ENCODE measurements at places on chromosomes 1 and 21. TPM values are rescaled to one million over a fixed set of nuclear protein-coding genes. Genes with fewer than 3 reads are reported as not detected.

GRCh38 chr1:2528966-2529783 lies 888 bp downstream of the HES5 start:
- DNase-seq = no peak

CLDN17 gene
- not detected for total RNA-seq

DNA sequence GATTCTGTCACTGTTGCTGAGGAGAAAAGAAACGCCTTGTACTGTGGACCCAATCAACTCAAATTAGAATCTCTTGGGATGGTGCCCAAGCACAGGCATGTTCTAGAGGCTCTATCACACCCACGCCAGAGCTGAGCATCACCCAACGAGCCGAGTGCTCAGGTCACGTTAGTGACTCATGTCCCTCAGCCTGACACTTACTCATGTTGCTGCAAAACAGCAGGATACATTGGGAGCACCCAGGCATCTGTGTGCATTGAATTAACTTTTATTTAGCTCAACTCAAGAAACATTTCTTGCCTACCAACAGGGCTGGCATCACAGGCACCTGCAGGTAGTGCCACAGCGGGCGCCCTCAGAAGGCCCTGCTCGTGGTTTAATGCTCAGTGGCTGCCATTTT lies 149.8 kb downstream of the ETS2 start:
- DNase-seq = peak; percentile 53

YTHDF2 gene
- total RNA-seq = 43.8 TPM

DNA sequence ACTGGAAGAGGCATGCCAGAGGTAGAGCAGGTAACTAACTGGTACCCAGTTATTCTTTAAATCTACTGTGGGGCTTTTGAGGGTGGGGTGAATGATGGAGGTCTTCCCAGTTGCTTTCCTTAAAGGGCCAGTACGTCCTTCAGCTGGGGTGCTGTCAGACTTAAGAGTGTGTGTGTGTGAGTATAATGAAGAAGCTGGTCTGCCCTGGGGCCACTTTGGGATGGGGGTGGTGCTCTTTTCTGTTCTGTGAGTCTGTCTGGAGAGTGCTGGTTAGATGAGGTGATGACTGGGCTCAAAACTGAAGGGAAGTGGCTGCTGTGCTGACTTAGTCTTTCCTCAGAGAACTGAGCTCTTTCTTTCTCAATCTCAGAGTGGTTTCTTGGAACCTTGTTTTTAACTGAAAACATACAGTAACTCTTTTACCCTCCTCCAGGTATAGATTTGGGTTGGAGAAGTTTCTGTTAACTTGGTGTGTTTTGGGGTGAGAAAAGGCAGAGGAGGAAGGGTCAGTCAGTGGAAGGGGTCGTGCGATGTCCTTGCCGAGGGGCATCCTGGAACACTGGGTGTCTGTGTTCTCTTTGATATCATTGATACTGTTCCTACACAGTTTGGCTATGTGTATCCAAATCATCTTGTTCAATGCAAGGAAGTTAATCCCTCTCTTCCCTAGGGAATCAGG lies 746 bp downstream of the MACF1 start:
- no peak for DNase-seq

SWT1 gene
- total RNA-seq = 2.3 TPM

S100A7 gene
- not detected for total RNA-seq

C1orf216 gene
- total RNA-seq = 8.0 TPM

DNA sequence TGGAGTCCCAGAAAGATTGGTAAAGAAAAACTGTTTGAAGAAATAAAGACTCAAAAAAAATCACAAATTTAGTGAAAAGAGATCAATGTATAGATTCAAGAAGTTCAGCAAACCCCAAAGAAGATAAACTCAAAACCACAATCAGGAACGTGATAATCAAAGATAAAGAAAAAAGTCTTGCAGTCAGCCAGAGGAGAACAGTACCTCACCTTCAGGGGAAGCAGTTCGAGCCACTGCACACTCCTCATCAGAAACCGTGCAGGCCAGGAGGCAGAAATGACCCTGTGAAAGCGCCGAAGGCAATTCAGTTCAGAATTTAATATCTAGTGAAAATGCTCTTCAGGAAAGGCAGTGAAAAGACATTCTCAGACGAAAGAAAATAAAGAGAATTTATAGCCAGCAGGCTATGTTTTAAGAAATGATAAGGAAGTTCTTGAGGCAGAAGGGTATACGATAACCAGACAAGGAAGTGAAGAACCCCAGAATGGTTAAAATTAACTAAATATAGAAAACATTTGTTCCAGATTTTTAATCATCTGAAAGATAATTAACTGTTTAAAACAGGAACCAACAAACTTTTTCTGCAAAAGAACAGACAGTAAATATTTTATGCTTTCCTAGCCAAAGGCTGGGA lies 13.5 kb upstream of the SUMO3 start:
- no peak for DNase-seq

DNA sequence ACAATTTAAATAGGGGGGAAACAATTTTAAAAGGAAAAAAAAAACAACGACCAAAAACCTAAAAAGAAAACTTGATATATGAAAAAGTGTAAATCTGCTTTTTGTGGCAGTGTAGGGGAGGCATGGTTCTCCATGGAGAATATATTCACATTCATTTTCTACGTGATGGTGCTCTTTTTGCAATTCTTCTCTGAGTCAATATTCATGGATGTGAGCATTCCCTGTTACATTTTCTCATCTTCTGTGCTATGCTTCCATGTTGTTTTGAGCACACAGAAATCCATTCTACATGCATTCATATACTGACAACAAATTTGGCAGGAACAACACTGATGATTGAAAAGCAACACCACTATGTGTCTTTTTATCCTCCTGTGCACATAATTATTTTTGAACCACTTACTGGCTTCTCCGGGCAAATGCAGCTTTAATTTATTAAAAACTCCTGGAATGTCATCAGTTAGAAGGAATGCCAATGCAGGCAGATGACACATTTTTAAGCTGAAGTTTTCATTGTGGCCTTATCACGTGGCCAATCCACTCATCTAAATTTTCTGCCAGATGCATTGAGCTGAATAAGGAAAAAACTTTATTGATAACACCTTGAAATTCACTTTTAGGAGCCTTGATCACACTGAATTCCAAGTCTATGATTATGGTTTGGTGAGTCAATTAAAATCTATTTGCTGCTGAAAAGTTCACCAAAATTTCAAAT lies 590.6 kb downstream of the NUF2 start:
- no peak for DNase-seq

LRRC3 gene
- total RNA-seq = not detected

DNA sequence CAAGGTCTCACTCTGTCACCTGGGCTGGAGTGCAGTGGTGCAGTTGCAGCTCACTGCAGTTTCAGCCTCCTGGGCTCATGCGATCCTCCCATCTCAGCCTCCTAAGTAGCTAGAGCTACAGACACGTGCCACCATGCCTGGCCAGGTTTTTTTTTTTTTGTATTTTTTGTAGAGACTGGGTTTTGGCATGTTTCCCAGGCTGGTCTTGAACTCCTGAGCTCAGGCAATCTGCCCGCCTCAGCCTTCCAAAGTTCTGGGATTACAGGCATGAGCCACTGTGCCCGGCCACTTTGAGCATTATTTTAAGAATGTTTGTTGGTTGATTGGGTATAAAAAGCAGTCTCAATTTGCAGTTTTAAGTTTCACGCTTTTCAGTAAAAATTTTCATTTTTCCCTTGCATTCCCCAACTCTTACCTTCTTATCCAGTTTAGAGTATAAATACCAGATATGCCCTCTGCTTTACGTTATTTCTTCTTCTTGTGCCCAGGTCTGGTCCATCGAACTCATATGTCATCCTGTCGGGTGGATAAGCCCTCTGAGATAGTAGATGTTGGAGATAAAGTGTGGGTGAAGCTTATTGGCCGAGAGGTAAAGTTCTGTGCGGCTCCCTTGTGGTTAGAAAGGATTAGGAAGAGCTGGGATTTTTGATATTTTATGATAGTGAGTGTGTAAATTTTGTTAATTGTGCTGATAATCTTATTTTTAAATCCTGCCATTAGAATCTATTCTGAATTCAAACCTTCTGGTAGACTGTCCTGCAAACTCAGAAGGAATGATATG lies 36.0 kb downstream of the FABP3 start:
- no peak for DNase-seq

DNA sequence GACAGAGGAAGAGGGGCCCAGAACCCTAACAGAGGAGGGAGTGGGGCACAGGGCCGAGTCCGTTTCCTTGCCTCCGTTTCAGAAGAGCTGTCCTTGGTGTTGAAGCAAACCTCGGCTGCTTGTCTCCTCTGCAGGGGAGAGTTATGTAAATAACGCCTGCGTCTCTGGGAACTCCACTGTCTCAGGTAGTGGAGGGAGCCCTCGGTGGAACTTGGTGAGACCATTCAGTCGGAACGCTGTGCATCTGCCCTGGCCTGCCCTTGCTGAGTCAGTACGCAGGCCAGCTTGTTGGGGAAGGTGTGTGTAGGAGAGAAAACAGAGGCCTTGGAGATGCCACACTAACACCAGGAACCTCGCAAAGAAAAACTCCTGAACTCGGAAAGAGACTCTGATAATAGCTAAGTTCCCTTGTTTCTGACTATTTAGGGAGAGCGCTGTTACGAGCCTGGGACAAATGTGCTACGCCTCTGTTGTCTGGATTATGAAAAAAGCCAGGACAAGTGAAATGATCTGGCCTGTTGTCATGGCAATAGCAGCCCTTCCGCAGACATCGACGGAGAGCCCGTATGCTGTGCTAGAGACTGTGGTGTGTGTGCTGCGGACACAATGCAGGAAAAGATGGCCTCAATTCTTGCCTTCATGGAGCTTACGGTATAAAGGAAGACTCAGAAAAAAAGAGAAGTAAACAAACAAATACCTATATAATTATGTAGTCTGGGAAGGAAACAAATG lies 94.6 kb upstream of the AKT3 start:
- DNase-seq = peak; percentile 99

- DNase-seq = no peak
These were observed 127.5 kb downstream of the RHOU start for GRCh38 chr1:228862542-228863505.

- no peak for DNase-seq
These were observed 3.3 kb upstream of the F3 start for GRCh38 chr1:94544706-94545490.

PCP4 gene
- total RNA-seq = not detected

DNA sequence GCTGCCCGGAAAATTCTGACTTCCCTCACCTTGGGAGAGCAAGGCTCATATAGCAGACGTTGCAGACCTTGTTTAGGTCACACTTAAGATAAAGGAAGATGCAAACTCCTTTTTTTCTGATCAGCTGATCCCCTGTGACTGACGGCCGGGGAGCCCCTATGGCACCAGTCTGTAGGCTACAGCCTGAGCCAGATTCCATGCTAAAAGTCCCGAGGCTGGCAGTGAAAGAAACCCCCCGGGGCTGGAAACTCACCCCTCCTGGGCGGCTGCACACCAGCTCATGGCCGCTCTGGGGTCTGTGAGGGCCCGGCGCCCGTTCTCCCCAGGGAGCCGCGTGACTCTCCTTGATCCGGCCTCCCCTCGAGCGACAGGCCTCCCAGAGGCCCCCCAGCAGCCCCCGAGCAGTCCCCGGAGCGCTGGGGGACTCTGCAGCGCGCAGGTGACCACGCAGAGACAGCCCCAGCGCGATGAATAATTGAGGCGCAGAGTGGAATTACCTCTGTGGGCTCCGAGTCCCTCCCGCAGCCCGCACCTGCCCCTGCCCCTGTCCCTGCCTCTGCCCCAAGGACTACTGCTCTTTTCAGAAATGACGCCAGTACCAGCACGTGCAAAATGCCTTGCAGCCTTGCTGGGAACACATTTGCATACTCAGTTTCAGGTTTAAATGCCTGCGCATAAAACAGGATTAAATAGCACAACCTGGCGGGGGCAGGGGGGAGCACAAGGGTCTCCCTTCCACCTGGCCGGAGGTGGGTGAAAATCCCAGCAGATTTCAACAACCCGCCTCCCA lies 62.6 kb upstream of the CLDN14 start:
- no peak for DNase-seq

DNA sequence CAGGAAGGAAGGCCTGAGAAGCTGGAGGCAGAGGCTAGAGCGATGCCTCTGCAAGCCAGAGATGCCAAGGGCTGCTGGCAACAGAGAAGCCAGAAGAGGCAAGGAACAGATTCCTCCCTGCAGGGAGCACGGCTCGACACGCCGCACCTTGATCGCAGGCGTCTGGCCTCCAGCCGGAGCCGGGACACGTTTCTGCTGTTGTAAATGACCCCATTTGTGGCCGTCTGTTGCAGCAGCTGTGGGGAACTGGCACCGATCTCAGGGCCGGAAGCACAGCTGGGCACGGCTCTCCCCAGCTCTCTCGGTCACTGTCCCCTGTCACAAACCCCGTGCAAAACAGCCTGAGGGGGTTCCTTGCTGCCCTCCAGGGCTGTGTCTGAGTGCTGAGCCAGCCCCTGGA lies 59.6 kb downstream of the SIK1 start:
- DNase-seq = no peak

ZSWIM5 gene
- total RNA-seq = 1.6 TPM

DNA sequence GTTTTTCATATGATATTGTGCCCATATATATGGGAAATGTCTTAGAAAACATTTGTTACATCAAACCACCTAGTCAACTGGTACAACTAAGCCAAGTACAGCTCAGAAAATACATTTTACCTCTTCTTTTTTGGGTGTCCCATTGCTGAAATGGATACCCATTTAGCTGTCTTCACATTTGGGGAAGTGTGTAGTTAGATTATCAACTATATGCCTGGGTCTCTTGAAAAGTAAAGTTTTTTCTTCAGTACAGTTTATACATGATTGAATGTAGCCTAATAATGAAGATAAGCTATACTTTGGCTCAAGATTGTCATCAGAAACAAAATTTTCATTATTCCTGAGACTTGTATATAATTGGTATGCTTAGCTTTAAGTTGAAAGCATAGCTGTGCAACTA lies 2.0 kb downstream of the AGO3 start:
- DNase-seq = no peak

ADIPOR1 gene
- total RNA-seq = 85.5 TPM

DNA sequence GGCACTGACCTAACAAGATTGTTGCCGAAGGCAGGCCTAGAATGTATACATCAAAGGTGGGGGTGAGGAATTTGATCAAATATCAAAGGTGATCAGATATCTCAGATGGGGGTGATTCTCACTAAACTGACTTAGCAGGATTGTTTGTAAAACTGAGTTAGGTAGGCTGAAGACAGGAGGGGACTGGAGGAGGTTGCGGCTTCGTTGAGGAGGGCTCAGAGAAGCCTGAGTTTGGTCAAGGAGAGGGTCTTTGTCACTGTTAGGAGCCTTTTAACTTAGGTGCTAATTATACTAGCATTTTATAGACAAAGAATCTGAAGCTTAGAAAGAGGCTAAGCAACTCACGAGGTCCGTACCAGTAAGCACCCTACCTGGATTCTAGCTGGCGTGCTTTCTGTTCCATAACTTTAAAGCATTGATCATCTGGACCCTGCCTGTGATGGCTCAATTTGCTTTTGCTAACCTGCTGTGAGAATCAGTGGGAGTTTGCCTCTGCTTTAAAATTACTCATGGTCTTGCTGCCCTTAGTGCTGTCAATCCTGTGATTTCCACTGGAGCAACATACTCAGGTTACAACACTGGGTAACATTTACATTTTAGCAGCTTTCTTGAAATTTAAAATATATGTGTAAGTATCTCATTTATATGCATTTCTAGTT lies 49.8 kb downstream of the ITSN1 start:
- no peak for DNase-seq

DNA sequence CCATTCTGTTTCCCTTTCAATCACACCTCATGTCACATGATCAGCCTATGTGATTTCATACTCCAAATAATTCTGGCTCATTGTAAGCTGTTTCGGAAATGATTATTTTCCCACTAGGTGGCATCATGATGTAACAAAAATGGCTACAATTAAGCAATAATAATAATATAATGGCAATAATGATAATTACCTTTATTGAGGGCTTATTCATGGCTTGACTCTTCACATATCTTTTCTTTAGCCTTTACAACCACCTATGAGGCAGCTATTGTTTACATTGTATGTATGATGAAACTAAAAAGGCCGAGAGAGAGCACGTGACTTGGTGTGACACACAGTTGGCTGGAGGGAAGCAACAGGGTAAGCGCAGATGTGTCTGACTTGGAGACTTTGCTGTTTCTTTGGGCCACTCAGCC lies 12.5 kb upstream of the KPRP start:
- DNase-seq = no peak

Data from Caki2 (cell line).